BE2C (cell line): ENCODE measurements at places on chromosomes 11 and 22.

GRCh38 chr22:46619240-46619829 is 851 bp upstream of the GRAMD4 start:
- no peak for DNase-seq

DNA sequence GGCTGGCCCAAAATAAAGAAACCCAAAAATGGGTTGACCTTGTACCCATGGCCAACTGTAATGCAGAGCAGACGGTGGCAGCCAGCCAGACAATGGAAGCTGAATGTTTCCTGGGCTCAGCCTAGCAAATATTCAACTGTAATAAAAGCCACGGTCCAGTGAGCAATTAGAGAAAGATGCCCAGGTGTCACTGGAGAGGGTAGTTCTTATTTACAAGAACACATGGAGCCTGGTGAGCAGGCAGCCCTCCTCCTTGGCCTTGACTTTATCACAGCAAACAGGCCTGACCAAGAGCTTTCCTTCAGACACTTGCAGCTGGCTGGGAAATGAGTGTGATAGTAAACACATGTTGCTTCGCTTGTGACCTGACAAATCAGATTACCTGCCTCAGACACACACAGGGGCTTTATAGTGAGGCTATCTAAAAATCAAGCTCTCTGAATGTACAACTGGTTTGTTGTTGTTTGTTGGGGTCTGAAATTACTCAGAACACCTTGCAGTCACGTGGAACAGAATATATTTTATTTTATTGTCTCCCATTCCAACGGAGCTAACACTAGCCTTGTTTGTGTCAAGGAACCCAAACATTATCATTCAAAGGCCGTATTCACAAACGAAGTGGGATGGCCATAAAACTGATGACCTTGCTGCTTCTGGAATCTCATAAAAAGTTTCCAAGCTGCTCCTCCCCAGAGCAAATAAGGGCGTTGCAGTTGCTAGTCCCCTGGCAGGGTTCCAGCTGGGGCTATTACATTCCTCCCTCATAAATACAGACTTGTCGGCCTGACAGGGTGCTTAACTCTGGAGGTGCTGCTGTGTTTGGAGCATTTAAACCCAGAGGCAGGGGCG is 161.1 kb downstream of the BBOX1 start:
- DNase-seq: peak; percentile 74

- DNase-seq: no peak
Measured at GRCh38 chr11:2575591-2576051, 124.2 kb downstream of the KCNQ1OT1 start.

DNA sequence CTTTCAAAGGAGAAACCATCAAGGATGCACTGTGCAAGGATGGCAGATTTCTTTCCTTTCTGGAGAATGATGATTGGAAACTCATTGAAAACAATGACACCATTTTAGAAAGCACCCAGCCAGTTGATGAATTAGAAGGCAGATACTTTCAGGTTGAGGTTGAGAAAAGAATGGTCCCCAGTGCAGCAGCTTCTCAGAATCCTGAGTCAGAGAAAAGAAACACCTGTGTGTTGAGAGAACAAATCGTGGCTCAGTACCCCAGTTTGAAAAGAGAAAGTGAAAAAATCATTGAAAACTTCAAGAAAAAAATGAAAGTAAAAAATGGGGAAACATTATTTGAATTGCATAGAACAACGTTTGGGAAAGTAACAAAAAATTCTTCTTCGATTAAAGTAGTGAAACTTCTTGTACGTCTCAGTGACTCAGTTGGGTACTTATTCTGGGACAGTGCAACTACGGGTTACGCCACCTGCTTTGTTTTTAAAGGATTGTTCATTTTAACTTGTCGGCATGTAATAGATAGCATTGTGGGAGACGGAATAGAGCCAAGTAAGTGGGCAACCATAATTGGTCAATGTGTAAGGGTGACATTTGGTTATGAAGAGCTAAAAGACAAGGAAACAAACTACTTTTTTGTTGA is 9.8 kb downstream of the FAM111A start:
- DNase-seq: no peak

- DNase-seq: peak; percentile 99
Measured at GRCh38 chr11:74948898-74949752, at the start of the genes SPCS2 and XRRA1. Gene SPCS2, plus strand, starts transcription at chr11:74949266. Its CDS starts 20 bp downstream, at chr11:74949286. Gene XRRA1, minus strand, starts transcription at chr11:74949091. Its CDS starts 8,213 bp downstream, at chr11:74940878.
